ENCODE measurements at places on chromosomes 13 and 19.
A peak's percentile ranks its signal among the peaks of the same experiment; 100 is the strongest.

DNA sequence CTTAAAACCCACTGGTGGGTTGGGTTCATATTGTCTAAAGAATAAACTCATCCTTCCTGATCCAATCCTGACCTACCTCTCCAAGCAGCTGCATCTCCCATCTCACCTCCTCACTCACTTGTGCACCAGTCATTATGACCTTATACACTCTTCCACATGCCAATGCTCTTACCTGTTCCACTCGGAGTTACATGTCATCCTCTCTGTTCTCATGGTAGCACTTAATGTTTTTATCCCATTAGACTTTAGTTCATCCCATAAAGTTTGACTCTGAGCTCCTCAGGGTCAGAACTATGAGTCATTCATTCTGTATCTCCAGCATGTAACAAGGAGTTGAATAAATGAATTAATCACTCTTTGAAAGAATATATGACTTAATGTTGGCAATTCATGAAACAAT is 330.2 kb downstream of the KLF12 start:
- DNase-seq: no peak

DNA sequence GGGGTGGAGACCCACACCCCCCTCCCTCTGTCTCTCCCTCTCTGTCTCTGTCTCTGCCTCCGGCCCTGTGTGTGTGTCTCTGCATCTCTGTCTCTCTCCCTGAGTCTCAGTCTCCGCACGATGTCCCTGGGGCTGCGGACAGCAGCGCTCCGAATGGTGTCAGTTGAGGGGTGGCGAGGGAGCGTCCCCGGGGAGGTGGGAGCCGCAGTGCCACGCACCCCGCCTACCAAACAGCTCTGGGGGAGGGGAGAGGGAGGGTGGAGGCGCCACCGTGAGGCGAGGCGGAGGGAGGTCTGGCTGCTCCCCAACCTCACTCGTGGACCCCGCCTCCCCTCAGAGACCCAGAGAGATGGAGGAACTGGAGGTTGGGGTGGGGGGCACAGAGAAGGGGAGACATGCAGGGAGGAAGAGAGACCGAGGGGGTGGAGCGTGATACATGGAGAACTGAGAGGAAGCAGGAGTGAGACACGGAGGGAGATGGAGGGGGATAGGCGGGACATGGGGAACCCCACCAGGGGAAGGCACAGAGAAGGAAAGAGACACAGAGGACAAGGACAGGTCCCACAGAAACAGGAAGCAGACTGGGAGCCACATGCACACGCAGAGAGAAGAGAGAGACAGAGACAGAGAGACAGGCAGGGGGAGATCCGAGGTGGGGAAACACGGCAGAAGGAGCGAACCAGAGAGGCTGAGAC is 7.2 kb downstream of the ERFL start:
- DNase-seq: no peak

GRCh38 chr13:31639443-31640163 is 99.7 kb upstream of the RXFP2 start:
- DNase-seq: no peak

DNA sequence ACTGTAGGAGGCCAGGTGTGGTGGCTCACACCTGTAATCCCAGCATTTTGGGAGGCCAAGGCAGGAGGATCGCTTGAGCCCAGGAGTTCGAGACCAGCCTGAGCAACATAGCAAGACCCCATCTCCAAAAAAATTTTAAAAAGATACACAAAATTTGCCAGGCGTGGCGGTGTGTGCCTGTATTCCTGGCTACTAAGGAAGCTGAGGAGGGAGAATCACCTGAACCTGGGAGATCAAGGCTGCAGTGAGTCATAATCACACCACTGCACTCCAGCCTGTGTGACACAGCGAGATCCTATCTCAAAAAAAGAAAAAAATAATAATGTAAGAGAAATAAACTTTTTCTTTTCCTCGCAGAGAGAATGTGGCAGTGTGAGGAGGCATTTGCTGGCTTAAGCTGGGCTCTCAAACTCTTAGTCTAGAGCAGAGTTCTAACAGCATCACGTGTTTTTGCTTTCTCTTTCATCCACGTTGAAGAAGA is 21.1 kb downstream of the FAM187B start:
- no peak for DNase-seq

DNA sequence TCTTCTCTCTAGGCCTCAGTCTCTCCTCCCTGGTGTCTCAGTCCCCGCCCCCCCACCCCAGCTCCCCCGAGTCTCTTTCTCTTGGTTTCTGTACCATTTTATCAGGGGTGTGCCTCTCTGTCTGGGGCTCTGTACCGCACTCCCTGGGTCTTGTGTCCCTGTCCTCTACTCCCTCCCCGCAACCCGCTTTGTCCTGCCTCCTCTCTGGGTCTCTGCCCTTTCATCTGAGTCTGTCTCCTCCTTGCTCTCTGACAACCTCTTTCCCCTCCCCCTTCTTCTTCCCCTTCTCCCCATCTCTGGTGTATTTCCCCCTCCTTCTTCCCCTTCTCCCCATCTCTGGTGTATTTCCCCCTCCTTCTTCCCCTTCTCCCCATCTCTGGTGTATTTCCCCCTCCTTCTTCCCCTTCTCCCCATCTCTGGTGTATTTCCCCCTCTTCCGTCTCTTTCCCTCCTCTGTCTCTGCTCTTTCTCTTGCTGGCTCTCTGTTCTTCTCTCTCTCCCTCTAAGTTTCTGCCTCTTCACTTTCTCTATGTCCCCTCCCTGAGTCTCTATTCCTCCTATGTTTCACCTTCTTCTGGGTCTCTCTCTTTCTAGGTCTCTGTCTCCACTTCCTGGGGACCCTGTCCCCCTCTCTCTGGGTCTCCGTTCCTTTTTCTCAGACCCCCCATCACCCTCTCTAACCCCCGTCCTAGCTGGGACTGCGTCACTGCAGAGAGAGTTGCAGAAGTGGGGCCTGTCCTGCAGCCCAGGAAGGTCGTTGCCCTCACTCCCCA is 2.2 kb upstream of the KCNC3 start:
- DNase-seq: no peak

GRCh38 chr19:49097453-49098288 is 12.4 kb downstream of the SNRNP70 start:
- no peak for DNase-seq

DNA sequence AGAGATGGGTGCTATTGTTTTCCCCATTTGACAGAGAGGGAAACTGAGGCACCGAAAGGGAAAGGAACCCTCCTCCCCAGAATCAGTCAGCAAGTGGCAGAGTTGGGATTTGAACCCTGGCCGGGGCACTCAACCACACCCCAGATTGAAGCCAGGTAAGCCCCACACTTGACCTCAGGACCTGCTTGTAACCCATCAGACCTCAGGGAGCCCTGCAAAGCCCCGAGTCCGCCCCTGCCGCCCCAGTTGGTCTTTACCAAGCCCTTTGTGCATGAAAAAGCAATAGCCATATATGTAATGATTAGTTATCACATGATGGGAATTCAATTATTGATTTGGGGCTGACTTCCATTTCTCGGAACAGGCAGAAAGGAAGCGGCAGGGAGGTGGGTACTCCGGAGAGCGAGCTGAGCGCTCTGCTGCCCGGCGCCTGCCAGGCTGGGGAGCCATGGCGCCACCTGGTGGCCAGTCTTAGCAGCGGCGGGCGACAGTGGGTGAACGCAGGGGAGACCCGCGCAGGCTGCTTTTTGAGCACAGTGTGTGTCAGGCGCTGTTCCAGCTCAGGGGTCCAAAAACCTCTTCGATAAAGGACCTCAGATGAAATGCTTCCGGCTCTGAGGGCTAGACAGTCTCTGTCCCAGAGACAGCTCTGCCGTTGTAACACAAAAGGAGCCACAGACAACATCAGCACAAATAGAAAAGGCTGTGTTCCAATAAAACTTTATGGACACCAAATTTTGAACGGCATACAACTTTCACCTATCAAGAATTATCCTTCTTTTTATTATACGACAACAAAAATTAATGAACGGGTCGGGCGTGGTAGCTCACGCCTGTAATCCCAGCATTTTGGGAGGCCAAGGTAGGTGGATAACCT is 82.9 kb upstream of the CACNA1A start:
- peak; percentile 75 for DNase-seq

DNA sequence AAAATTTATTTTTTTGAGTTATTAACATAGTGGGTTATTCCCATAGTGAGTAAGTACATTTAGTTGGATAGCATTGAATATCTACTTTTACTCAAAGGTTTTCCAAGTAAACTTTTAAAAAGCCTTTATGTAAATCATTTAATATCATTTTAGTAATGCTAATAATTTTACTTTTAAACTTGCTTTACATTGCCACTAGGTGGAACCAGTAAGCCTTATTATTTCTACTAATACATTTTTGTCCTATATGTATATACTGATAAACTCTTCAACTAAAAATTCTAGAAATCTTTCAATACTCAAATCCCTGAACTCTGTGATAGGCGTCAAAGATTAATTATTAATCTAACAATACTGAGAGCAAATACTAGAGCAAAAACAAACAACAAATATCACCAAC is 1709.2 kb upstream of the PCDH20 start:
- DNase-seq: no peak

- no peak for DNase-seq
Measured at GRCh38 chr13:80399340-80400163, 58.6 kb upstream of the SPRY2 start.

DNA sequence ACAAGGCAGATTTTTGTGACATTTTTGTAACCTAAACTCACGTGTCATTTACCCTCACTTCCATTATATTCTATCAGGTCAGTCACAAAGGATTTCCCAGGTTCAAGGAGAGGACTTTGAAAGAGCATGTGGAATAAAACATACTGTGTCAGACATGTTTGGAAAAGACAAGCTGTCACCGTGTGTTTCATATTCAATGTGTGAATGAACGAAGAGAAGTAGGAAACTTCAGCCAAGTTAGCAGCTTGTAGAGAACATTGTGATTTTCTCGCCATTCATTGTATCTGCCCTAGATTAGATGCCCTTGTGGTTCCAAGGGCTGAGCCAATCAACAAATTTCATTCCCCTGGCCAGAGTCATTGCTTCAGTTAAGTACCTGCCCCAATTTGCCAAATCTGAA is 2288.9 kb upstream of the PCDH20 start:
- no peak for DNase-seq

GRCh38 chr13:43850873-43851272 is 28.7 kb downstream of the CCDC122 start:
- DNase-seq: no peak

- DNase-seq: no peak
Measured at GRCh38 chr13:109859216-109859835, 72.9 kb upstream of the IRS2 start.

- no peak for DNase-seq
Measured at GRCh38 chr13:33262594-33262993, 23.0 kb downstream of the STARD13 start.

- DNase-seq: no peak
Measured at GRCh38 chr19:4267901-4268815, 10.9 kb upstream of the SHD start.

GRCh38 chr19:33254245-33254824 is 28.7 kb upstream of the SLC7A10 start:
- no peak for DNase-seq

- DNase-seq: no peak
Measured at GRCh38 chr13:93769101-93769500, 542.5 kb downstream of the GPC6 start.

- no peak for DNase-seq
Measured at GRCh38 chr19:2863816-2864215, 3.3 kb upstream of the ZNF556 start.

- no peak for DNase-seq
Measured at GRCh38 chr13:41117869-41118268, 14.7 kb downstream of the KBTBD6 start.

- DNase-seq: no peak
Measured at GRCh38 chr19:39524495-39524894, 8.2 kb downstream of the EID2B start.

DNA sequence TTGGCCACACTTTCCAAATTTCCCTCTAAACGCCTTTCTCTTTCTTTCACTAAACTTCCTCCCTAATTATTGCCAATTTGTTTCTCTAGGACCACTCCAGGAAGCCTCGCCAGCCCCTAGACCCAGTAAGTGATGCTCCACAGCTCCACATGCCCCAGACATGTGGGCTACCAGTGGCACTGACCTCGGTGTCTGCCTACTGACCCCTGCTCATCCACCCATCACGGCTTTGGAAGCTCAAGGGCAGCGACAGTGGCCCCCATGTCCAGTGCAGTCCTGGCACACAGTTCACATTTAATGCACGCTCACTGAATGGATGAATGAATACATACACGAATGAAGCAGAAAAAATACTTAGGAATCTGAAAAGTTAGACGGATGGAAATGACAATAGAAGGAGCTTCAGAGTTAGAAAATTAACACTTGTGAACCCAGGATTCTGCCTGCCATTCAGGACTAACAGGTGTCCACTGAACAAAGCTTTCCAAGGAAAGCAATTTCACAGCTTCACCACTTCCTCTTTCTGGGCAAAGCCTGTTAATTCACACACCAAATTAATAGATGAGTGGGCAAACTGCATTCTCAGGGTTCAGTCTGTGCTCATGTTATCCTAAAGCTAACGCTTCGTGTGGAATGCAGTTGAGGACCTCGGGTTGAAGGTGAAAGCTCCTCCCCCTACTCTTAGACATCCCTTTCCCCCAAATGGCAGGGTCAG is 50.9 kb downstream of the CCDC70 start:
- DNase-seq: no peak

GRCh38 chr19:39506944-39507714 is 7.8 kb upstream of the SELENOV start:
- DNase-seq: peak; percentile 23

GRCh38 chr13:55893540-55893939 is 1247.2 kb upstream of the PRR20A start:
- DNase-seq: no peak

GRCh38 chr13:22256111-22256639 is 585.3 kb downstream of the FGF9 start:
- DNase-seq: no peak

GRCh38 chr13:73935991-73936390 is 198.2 kb downstream of the KLF12 start:
- DNase-seq: no peak

DNA sequence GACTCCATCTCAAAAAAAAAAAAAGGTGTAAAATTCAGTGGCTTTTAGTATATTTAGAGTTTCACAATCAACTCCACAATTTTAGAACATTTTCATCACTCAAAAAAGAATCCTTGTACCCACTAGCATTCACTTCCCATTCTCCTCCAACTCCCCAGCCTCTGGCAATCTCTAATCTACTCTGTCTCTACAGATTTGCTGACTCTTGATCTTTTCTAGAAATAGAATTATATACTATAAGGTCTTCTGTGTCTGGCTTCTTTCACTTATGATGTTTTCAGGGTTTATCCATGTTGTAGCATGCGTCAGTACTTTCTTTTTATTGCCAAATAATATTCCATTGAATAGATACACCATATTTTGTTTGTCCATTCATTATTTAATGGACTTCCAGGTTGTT is 8.0 kb upstream of the FARP1 start:
- DNase-seq: no peak
